ENCODE measurements at places on chromosomes 12 and 14. TPM values are rescaled to one million over a fixed set of nuclear protein-coding genes. Genes with fewer than 3 reads are reported as not detected.

DNA sequence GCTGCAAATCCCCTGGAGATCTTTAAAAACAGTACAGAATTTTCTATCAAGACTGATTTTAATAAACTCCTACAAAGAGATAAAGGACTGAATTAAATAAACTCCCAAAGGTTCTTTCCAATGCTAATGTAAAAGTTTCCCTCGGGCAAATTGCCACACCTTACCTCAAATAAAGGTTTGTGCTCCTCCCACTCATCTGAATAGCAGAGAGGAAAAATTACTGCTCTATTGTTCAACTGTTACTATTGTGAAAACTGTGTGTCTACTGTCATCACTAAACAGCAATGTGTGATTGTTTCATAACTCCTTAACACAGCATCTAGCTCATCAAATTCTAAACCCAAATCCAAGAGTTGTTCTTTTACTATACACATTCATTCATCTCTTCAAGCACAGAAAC is 3.2 kb downstream of the SPTLC2 start:
- no peak for DNase-seq

- DNase-seq = no peak
Observed at GRCh38 chr12:71846322-71846940, 6.9 kb downstream of the TBC1D15 start.

Gene HVCN1
- 24.2 TPM for total RNA-seq

GRCh38 chr14:65949711-65950516 is 536.3 kb upstream of the CCDC196 start:
- peak; percentile 86 for DNase-seq

GRCh38 chr14:57352396-57353170 is 37.8 kb upstream of the NAA30 start:
- no peak for DNase-seq

- DNase-seq = no peak
Observed at GRCh38 chr14:22422238-22422637, 166.8 kb downstream of the DAD1 start.

- DNase-seq = no peak
Observed at GRCh38 chr12:89414851-89415250, 62.5 kb upstream of the DUSP6 start.

DNA sequence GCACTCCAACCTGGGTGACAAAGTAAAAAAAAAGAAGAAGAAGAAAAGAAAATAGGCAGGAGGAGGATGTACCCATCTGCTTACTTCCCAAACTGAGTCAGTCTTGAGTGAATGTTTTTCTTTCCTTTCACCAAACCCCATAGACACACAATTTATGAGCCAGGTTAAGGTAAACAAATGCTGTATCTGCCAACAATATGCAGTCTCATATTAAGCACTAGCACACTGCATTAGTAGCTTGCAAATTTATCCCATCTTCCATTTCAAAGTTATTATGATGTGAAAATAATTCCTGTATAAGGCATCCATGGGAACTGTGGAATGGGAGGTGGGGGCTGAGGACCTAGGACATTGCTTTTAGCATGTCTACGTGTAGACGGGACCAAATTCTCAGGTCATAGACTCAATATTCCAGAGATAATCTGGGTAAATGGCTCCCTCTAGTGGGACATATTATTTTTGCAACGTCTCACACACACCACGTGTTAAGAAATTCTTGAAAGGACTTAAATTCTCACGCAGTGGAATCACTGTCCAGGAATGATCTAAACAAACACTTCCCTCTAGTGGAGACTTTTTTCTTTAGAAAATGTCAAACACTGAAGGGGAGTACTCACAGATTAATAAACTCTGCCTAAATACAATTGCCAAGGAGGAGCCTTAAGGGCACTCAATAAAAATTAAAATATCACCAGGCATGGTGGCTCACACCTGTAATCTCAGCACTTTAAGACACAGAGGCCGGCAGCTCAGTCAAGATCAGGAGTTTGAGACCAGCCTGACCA is 17.1 kb upstream of the OR10P1 start:
- DNase-seq = peak; percentile 46

Gene KRT3
- total RNA-seq = not detected

- no peak for DNase-seq
Observed at GRCh38 chr12:87779016-87779415, 250.2 kb downstream of the C12orf50 start.

Gene NDRG2
- 5.3 TPM for total RNA-seq

Gene HOXC10
- total RNA-seq = not detected

GRCh38 chr14:70282666-70283065 is 76.8 kb downstream of the COX16 start:
- no peak for DNase-seq

Gene KRT6A
- not detected for total RNA-seq

Gene ENTPD5
- 11.9 TPM for total RNA-seq
